ENCODE measurements at places on chromosomes 6 and 20. TPM values are rescaled to one million over a fixed set of nuclear protein-coding genes. Genes with fewer than 3 reads are reported as not detected.

Gene TINAG
- total RNA-seq: not detected

Gene C20orf204
- total RNA-seq: 0.62 TPM

Gene PPIL6
- 2.9 TPM for total RNA-seq

Gene MAPK13
- total RNA-seq: 0.73 TPM

Gene BHLHE23
- total RNA-seq: not detected

Measured in A549 treated with CORT108297 at 1 μM for 4 hours (cell line).